ENCODE measurements at places on chromosomes 2 and 18. TPM values are rescaled to one million over a fixed set of nuclear protein-coding genes. Genes with fewer than 3 reads are reported as not detected.

DNA sequence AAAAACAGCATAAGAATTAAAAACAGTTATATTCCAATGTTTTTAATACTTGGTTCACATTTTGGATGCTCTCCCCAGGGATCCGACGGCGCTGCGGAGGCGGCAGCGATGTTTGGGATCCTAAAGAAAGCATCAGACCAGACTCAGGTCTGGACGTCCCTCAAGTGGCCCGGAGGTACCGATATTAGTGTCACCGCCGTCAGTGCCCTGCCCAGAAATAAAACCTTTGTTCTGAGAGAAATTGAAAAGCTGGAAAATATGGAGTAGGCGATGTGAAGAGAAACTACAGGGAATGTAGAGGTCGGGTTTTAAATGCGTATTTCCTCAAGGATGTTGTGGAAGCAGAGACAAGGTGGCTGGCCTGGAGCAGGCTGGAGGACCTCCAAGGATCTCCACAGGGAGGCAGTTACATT, 683 bp upstream of the TBC1D8 start:
- no peaks in the 10 kb centered on the region for H3K4me1 ChIP-seq
- H3K27ac ChIP-seq, result peak overlapping the region; percentile 69
- no peak for DNase-seq
- no peaks in the 10 kb centered on the region for H3K36me3 ChIP-seq
- H3K4me3 ChIP-seq, result peak overlapping the region; percentile 60
- H3K27me3 ChIP-seq, result no peaks in the 10 kb centered on the region

DNA sequence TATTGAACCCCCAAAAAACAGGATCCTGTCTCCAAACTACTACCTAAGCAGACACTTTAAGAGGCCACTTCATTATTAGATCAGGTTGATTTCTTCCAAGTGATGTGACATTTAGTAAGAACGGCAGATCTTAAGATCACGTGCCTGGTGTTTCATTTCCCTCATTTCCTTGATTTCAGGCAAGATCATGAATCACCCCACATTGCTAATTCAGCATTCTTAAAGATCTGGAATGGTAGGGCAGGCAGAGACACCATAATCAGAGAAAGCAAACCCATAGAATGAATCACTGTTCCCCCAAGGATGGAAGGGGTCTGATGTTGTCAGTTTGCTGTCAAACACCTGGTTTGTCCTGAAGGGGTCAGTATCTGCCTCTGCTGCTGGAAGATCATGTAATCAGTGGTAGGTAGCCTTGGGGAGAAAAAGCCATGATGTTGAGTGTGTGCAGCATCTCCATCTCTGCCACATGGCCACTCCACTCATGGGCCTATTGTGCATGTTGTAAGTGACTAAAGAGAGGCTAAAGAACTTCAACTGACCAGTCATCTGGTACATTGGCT, 133.9 kb downstream of the ARHGAP15 start:
- H3K27me3 ChIP-seq, result no peaks in the 10 kb centered on the region
- H3K4me1 ChIP-seq, result no peaks in the 10 kb centered on the region
- no peak for DNase-seq
- H3K27ac ChIP-seq, result no peak overlapping the region
- H3K36me3 ChIP-seq, result no peaks in the 10 kb centered on the region

The MYO7B gene
- total RNA-seq, result not detected

The TNFAIP6 gene
- total RNA-seq, result 12.5 TPM

DNA sequence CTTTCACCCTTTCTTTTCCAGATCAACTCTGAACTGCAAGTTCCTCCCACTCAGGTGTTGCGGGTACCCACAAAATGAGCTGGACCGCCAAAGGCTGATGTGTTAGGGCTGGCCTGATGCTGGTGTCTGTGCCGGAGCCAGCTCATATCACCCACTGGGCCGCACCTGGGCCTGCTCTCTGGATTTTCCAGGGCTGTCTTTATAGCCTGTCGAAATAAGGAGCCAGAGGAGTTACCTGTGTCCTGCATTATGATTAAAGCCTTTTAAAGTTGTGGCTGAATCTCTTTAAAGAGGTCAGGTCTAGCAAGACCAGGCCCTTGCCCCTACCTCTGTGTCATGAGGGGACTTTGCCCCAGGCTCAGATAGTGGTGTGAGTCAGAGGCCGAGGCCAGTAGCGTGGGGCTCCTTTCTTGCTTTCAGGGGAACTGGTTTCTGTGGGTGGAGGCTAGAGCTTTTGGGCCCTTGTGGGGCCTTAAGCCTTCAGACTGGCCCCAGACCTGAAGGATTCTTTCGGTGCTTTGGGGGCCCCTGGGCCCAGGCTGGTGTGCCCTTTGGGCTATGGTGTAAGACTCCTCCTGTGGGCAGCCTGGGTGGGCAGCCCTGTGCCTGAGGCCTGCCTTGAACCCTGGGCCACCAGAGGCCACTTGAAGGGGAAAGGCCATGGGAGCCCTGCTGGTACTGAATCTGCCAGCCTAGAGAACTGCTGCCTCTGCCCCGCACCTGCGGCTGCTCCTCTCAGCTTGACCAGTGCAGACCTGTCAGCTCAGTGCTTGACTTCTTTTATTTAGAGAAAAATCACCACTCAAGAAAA, 21.3 kb downstream of the OTOF start:
- no peak for DNase-seq
- H3K27me3 ChIP-seq, result no peaks in the 10 kb centered on the region
- no peaks in the 10 kb centered on the region for H3K4me1 ChIP-seq

The UGT1A4 gene
- not detected for total RNA-seq

The CNRIP1 gene
- total RNA-seq, result 35.7 TPM

The ABHD1 gene
- 0.29 TPM for total RNA-seq

- H3K4me3 ChIP-seq, result no peak overlapping the region
- no peaks in the 10 kb centered on the region for H3K36me3 ChIP-seq
- peak; percentile 41 for DNase-seq
- H3K4me1 ChIP-seq, result no peaks in the 10 kb centered on the region
Observed at GRCh38 chr2:23697256-23698075, 229.5 kb downstream of the ATAD2B start.

DNA sequence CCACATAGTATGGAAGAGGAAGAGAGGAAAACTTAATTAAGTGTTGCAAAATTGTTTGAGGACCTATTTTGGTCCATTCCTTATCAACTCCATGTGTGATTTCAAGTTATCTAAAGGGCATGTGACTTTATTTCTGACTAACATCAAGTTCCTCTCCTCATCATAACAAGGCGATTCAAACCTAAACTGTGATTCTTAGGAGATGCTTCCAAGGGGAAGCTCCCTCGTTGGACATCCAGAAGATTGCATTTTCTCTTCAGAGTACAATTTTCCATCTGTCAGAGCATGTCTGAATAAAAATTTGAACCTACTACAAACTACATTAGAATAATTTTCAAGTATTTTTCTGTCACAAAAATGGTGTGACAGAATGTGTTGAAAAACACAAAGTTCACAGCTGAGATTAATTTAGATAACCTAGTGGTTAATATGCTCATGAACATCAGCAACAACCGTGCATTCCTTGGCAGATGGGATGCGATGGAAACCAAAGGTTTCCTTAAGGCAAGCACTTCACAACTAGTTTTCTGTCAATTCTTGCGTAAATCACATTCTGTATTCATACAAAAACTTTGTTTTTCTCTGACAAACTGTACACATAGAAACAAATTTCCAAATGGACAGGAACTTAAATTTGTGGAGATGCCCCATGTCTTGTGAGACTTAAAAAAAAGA, 4.2 kb downstream of the SFT2D3 start:
- no peak for DNase-seq
- no peaks in the 10 kb centered on the region for H3K4me1 ChIP-seq
- peak overlapping the region; percentile 59 for H3K27ac ChIP-seq
- peaks cover 5% of the 10 kb centered on the region for H3K36me3 ChIP-seq
- H3K27me3 ChIP-seq, result no peaks in the 10 kb centered on the region

The EVA1A gene
- 5.2 TPM for total RNA-seq

The STPG4 gene
- total RNA-seq, result not detected

DNA sequence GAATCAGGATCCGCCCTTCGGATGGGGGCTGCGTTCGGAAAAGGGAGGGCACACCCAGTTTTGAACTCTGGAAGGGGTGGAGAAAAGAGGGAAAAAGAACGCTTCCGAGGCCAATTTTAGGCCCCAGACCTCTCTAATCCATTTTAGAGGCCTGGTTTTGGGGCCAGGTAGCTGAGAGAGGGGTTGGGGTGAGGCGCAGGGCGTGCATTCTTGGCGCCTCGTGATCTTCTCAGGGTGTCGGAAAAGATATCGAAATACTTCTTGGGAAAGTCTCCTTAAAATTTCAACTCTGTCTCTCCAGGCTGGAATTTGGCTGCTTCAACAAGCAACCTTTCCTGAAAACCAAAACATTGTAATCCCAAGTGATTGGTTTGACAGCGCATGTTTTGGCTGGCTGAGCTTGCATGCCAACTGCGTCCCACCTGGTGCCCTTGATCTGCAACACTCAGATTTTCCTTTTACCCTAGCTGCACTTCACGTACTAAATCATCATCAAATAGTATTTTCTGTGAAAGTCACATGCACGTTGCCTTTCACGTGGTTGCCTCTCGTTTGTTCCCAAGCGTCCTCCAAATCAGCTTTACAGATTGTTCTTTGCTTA, 864 bp upstream of the XPO1 start:
- peak overlapping the region; percentile 99 for H3K27ac ChIP-seq
- peak overlapping the region; percentile 79 for H3K4me3 ChIP-seq
- no peaks in the 10 kb centered on the region for H3K27me3 ChIP-seq
- DNase-seq, result no peak
- no peaks in the 10 kb centered on the region for H3K4me1 ChIP-seq
- H3K36me3 ChIP-seq, result no peaks in the 10 kb centered on the region

- no peak for DNase-seq
- no peaks in the 10 kb centered on the region for H3K36me3 ChIP-seq
- H3K4me1 ChIP-seq, result no peaks in the 10 kb centered on the region
- H3K27ac ChIP-seq, result no peak overlapping the region
- no peak overlapping the region for H3K4me3 ChIP-seq
Observed at GRCh38 chr2:200471928-200472645, 37.8 kb downstream of the KCTD18 start.

DNA sequence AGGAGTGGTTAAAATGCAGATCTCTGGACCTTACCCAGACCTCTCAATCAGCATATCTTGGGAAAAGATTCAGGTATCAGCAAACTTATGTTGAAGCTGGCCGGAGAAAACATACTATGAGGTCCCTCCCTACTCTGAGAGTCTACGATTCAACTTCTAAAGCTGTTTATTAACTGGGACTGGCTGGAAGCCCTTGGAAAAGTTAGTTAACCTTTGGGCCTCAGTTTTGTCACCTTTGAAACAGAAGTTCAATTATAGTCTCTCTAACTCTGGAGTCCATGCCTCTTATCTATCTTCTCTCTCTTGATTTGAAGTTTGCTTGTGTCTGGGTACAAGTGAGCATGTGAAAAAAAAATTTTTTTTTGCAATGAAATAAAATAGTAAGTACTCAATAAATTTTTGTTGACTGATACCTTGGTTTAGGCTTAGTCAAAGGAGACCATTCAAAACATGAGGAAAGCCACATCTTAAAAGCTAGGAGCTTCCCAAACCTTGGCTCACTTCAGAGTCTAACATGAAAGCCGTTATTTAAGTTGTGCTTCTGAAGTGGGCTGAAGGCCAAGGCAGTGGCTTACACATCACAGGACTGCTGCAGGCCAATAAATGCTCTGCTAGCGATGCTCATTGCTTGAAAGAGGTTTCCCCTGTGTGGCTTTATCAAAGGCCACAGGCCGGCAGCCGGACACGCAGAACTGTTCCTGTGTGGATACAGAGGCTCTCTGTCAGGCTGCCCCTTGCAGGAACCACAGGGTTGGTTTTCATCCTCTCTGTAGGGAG, 110.6 kb upstream of the FAM136A start:
- H3K27me3 ChIP-seq, result no peaks in the 10 kb centered on the region
- H3K4me1 ChIP-seq, result no peaks in the 10 kb centered on the region
- no peak overlapping the region for H3K4me3 ChIP-seq
- no peak for DNase-seq
- H3K27ac ChIP-seq, result no peak overlapping the region
- no peaks in the 10 kb centered on the region for H3K36me3 ChIP-seq

GRCh38 chr2:126994340-126994777, 95.7 kb downstream of the TEX51 start:
- H3K4me1 ChIP-seq, result no peaks in the 10 kb centered on the region
- H3K4me3 ChIP-seq, result no peak overlapping the region
- H3K27ac ChIP-seq, result no peak overlapping the region
- H3K27me3 ChIP-seq, result no peaks in the 10 kb centered on the region

DNA sequence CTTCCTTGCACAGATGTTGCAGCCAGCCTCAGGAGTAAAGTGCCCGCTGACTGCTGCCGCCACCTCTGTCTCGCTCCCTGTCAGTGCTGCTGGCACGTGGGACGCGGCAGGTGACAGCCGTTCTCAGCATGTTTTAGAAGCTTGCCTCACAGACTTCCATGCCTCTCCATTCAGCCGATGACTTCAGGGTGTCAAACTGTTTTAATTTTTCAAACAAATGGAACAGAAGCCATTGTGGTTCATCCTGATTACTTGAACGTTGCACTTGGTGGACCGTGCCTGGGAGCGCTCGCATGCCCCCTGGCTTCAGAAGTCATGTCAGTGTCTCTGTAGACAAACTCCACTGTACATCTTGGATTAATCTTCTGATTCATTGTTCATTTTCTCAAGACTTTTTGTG, 62.7 kb upstream of the EML6 start:
- peaks cover 5% of the 10 kb centered on the region for H3K36me3 ChIP-seq
- no peaks in the 10 kb centered on the region for H3K27me3 ChIP-seq
- H3K27ac ChIP-seq, result no peak overlapping the region
- no peak overlapping the region for H3K4me3 ChIP-seq
- H3K4me1 ChIP-seq, result peaks cover under 1% of the 10 kb centered on the region

DNA sequence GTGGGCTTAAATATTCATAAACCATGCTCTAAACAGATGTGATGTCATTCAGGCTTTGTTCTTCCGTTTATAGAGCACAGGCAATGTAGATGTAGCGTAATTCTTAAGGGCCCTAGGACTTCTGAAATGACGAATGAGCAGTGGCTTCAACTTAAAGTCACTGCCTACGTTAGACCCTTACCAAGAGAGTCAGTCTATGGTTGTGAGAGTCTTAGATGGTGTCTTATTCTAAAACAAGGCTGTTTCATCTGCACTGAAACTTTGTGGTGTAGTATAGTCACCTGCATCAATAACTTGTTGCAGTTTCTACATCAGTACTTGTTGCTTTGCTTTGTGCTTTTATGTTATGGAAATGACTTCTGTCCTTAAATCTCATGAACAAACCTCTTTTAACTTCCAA, 56.0 kb downstream of the PIK3C3 start:
- H3K27me3 ChIP-seq, result no peaks in the 10 kb centered on the region
- H3K4me3 ChIP-seq, result no peak overlapping the region
- no peak for DNase-seq
- no peaks in the 10 kb centered on the region for H3K36me3 ChIP-seq
- H3K4me1 ChIP-seq, result no peaks in the 10 kb centered on the region
- H3K27ac ChIP-seq, result no peak overlapping the region

GRCh38 chr18:48953104-48953706, 2.4 kb upstream of the SMAD7 start:
- no peaks in the 10 kb centered on the region for H3K36me3 ChIP-seq
- no peaks in the 10 kb centered on the region for H3K27me3 ChIP-seq
- H3K27ac ChIP-seq, result peak overlapping the region; percentile 99
- H3K4me3 ChIP-seq, result peak overlapping the region; percentile 97
- no peak for DNase-seq
- H3K4me1 ChIP-seq, result peaks cover 12% of the 10 kb centered on the region

Data from breast epithelium (tissue), 4 donors.